Activated naive CD8-positive, alpha-beta T cell treated with anti-CD3 and anti-CD28 coated beads, Interleukin-2, amount 50 U/mL, for 24 hours (primary cell): ENCODE measurements at places on chromosomes 1 and 21.

GRCh38 chr1:193841857-193842256, 655.4 kb upstream of the B3GALT2 start:
- DNase-seq: no peak

DNA sequence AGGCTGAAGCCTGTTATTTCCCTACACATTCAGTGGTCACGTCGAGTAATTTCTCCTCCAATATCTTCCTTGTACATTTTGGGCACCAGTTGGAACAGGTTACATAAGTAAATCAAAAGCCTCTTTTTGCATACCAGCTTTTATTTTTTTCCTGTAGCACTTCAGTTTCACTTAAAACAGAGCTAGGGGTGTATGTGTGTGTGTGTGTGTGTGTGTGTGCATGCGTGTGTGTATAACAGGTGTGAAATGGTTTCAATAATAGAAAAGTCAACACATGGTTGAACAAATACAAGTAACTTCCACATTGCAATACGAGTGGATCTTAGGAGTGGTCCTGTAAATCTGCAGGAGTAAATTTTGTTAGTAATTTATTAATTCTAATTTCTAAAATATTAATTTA, 3.0 kb upstream of the MAN1A2 start:
- no peak for DNase-seq

- DNase-seq: no peak
These were observed 26.8 kb downstream of the S100A6 start for GRCh38 chr1:153509036-153509435.

GRCh38 chr1:66954208-66954607, 29.4 kb downstream of the MIER1 start:
- DNase-seq: no peak

- no peak for DNase-seq
These were observed 70.7 kb downstream of the CAPZB start for GRCh38 chr1:19414515-19415121.
